T-helper 22 cell (primary cell): ENCODE measurements at places on chromosomes 4 and X.

DNA sequence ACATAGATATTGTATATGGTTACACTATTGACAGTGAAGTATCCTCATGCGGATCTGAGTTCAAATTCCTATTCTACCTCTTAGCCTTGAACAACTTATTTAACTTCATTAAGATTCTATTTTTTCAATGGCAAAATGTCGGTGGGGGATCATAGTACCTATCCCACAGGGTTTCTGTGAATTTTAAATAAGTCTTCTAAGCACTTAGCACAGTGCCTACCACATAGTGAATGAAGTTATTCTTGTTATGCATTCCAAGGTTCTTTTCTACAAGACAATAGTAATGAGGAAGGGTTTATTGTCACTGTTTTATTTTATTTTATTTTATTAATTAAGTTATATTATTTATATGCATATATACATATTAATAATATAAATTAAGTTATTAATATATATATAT, 8.8 kb upstream of the ENAM start:
- DNase-seq: no peak

DNA sequence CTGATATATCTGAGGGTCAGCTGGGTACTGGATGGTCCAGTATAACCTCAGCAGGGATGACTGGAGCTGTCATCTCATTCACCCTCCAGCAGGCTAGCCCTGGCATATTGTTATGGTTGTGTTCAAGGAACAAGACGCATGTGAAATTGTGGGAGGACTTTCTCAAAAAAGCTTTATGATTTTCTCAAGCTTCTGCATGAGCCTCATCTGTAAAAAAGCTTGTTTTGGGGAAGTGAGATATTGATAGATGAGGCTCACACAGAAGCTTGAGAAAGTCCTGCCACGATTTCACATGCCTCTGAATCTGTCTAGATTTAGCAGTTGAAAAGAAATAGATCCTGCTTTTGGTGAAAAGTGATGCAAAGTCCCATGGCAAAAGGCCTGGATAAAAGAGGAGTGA, 93.4 kb downstream of the SPCS3 start:
- no peak for DNase-seq

DNA sequence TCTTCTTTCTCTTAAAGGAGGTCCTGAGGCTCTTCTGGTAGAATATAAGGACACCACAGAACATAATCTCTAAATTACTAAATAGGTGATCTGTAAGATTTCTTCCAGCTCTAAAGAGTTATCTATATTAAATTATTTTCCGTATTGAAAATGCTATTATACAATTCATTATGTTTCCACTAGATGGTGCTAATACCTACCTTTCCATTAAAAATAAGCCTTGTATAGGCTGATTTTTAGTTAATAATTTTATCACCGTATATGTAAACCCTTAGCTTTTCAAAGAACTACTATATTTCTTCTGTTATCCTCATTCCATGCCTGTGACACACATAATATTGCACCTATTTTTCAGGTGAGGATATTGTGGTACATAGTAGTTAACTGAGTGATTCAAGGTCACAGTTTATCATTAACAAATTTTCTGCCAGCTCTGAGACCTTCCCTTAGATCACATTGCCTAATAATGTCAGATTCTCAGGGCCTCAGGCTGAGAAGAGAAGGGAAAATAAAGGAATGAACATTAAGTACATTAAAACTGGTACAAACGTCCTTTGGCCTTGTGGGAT, 138.8 kb downstream of the TEX11 start:
- no peak for DNase-seq

- no peak for DNase-seq
Observed at GRCh38 chr4:82090717-82091116, 283.1 kb downstream of the HNRNPD start.

GRCh38 chr4:152014280-152014679, 253.5 kb upstream of the GATB start:
- DNase-seq: no peak

DNA sequence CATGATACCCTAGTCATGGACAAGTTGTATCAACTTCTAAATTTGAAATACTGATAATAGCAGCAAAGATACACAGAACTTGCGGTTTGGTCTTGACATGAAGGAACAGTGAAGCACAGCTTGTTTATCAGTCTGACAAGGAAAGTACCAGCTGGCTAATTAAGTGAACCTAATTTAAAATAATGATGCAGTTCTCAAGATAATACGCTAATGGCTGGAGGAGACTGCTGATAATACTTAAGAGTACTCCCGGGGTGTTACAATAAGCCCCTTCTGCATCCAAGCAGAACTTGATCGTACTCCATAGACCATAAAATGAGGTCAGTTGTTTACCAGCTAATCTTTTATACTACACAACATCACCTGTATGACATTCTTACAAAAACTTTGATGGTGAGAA, 697.5 kb downstream of the FSTL5 start:
- no peak for DNase-seq

- DNase-seq: no peak
Observed at GRCh38 chr4:157294575-157294974, 74.0 kb downstream of the GRIA2 start.

DNA sequence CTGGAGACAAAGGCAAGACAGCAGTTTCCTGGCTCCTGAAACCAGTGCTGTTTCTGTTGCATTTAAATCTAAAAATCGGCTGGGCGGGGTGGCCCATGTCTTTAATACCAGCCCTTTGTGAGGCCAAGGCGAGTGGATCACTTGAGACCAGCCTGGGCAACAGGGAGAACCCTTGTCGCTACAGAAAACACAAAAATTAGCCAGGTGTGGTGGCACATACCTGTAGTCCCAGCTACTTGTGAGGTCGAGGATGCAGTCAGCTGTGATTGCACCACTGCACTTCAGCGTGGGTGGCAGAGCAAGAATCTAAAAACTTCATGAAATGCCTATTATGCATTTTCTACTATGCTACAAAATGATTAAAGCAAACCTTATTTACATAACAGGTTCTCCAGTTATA, 205.4 kb upstream of the ITM2A start:
- DNase-seq: no peak

- DNase-seq: no peak
Observed at GRCh38 chr4:172938870-172939269, 229.7 kb upstream of the GALNT7 start.

- no peak for DNase-seq
Observed at GRCh38 chr4:36088542-36088941, 155.8 kb downstream of the ARAP2 start.

DNA sequence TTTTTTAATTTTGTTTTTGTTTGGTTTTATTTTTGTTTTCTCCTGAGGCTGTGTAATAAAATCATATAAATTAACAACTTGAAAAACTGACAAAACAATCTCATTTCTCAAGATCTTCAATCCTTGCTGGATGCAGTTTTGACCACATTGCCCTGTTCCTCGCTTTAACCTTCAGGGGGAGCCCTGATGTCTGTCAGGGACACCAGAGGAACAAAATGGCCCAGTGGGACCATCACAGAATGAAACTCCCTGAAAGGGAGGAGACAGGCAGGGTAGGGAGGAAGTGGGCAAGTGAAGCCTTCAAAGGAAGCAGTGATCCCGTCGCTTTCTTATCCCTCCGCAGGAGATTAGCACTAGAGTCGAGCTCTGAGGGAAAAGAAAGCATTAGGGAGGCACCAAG, 274.9 kb upstream of the LDB2 start:
- DNase-seq: no peak

- DNase-seq: no peak
Observed at GRCh38 chr4:105741548-105741947, 33.0 kb downstream of the GSTCD start.

GRCh38 chr4:94605241-94605805, 152.4 kb upstream of the BMPR1B start:
- no peak for DNase-seq

DNA sequence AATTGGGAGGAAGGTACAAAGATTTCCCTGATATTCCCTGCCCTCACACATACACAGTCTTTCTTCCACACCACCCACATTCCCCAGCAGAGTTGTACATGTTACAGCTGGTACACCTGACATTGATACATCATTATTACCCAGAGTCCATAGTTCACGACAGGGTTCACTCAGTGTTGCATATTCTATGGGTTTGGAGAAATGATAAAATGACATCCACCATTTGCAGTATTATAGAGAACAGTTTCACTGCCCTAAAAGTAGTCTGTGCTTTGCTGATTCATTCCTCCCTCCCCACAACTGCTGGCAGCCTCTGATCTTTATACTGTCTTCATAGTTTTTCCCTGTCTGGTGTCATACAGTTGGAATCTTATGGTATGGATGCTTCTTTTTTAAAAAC, 15.0 kb downstream of the AGA start:
- DNase-seq: no peak

- DNase-seq: peak; percentile 6
Observed at GRCh38 chr4:99507762-99508161, 3.1 kb upstream of the C4orf17 start.

DNA sequence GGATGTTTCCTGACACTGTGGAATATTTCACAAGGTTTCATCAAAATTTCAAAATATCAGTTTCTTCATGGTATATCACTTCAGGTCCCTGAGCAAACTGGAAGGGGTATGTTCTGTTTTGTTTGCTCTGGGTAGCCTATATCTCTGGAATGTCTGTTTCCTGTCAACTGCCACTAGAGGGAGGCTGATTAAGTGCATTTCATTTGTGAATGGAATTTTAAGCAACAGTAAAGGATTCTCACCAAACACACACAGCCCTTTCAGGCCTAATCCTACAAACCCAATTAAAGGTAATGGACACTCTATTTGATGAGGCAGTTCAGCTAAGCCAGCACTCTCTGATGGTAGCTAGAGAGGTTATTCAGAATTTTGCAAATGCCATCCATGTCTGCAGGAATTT, 307.1 kb downstream of the TEX13A start:
- DNase-seq: no peak
